Ascending aorta (tissue), 2 donors: ENCODE measurements at places on chromosomes 7 and 10. TPM values are rescaled to one million over a fixed set of nuclear protein-coding genes. Genes with fewer than 3 reads are reported as not detected.

DNA sequence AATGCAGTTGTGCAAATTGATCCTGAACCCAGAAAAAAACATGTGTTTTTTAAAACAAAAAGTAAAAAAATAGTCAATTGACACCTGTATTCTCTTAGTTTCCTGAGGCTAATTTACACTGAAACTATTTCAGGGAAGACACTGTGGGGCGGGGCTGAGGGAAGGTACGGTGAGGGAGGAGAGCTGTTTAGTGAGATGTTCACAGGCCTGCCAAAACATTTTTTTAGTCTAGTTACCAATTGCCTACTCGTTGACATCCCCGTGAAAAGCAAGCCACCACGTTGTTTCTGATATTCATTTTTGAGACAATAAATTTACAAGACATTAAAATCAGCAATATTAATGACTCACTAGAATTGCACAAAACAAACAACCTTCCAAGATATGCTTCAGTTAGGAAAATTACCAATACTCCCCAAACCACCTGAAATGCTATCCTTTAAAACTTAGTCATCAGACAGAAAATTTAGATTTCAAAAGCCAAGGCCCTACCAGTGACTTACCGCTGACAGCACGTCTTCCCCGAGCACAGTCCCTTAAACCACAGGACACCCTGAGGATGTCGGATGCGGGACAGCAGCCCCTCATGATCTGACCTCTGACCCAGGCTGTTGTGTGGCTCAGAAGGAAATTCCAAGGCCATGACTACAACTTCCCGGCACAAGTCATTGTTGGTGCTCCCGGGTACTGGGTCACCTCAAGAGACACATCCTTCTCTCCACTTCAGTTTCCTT, 279.2 kb downstream of the PRPF18 start:
- H3K27me3 ChIP-seq, result no peaks in the 10 kb centered on the region
- DNase-seq, result no peak
- peaks cover 9% of the 10 kb centered on the region for H3K4me1 ChIP-seq
- no peaks in the 10 kb centered on the region for H3K36me3 ChIP-seq

DNA sequence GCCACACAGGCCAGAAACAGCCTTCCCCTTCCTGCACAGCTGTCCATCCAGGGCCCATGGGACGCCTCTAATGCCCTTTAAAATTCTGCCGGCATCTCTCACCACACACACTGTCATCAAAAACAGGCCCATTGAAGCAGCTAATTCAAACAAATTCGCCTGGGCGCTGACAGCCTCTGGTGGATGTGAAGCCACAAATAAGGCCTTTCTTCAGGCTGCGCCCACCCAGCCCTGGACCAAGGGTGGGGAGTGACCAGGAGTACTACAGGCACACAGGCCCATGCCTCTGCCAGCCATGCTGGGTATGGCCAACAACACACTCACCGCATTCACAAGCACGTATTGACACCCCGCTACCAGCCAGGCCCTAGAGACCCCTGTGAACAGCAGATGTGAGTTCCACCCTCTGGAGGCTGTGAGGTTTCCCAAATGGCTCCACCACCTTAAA, 54.6 kb downstream of the SLIT1 start:
- no peaks in the 10 kb centered on the region for H3K4me1 ChIP-seq
- H3K36me3 ChIP-seq, result no peaks in the 10 kb centered on the region
- no peaks in the 10 kb centered on the region for H3K27me3 ChIP-seq
- H3K27ac ChIP-seq, result no peak overlapping the region

GRCh38 chr10:64174666-64175255, 653.6 kb downstream of the REEP3 start:
- H3K36me3 ChIP-seq, result no peaks in the 10 kb centered on the region
- no peak overlapping the region for H3K27ac ChIP-seq
- DNase-seq, result no peak
- no peak overlapping the region for H3K4me3 ChIP-seq

DNA sequence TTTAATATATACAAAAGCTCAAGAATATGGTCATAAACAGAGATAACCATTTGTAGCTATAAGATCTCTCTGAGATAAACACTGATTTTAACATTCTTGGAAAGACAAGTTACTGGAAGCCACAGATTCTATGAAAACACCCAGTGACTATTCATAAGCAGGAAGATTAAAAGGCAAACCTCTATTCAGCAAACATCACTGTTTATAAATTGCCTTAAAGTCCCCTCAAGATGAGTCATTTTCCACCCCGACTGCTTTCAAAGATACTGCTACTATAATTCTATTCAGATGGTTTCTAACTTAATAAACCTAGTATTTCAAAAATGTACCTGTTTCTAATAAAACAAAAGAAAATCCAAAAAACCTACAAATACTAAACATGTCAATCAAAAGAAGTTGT, 21.0 kb downstream of the TM9SF3 start:
- peaks cover 13% of the 10 kb centered on the region for H3K36me3 ChIP-seq
- no peaks in the 10 kb centered on the region for H3K27me3 ChIP-seq
- H3K4me3 ChIP-seq, result no peak overlapping the region
- H3K4me1 ChIP-seq, result no peaks in the 10 kb centered on the region
- no peak for DNase-seq

- H3K27ac ChIP-seq, result no peak overlapping the region
- H3K36me3 ChIP-seq, result no peaks in the 10 kb centered on the region
Observed at GRCh38 chr10:36476399-36476798, 649.0 kb upstream of the ANKRD30A start.

DNA sequence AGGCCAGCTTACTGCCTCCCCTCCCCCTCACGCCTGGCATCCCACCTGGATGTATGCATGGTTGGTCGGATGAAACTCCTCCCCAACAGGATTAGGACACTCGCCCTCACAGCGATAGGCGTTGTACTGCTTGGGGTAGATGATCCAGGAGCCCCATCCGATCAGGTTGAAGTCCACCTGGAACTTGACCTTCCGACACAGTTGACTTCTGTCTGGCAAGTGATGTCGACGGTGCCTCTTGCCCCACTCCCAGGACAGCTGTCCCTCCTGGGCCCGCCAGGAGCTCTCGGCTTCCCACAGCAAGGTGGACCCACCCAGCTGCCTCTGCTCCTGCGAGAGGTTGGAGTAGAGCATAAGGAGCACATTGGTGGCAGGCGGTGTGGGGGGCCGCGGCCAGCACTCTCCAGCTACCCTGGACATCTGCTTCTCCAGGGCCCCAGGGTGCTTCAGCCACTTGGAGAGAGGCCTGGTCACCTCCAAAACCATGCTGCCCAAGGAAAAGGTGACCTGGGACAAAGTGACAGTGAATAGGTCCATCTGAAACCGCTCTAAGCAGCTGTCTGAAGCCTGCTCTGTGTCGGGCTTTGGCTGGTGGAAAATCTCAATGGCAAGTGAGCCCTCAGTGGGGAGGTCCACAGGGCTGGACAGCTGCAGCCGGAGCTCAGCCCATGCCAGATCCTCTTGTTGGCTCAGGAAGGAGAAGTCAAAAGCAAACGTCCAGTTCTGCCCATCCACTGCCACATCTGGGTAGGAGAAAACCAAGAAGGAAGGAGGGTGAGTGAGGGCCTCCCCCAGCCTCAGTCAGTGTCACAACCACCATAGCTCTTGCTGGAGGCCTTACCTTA, 6.0 kb downstream of the NODAL start:
- no peak overlapping the region for H3K4me3 ChIP-seq
- peaks cover 2% of the 10 kb centered on the region for H3K36me3 ChIP-seq
- H3K27ac ChIP-seq, result no peak overlapping the region
- peaks cover 17% of the 10 kb centered on the region for H3K4me1 ChIP-seq
- H3K27me3 ChIP-seq, result peaks cover 6% of the 10 kb centered on the region

DNA sequence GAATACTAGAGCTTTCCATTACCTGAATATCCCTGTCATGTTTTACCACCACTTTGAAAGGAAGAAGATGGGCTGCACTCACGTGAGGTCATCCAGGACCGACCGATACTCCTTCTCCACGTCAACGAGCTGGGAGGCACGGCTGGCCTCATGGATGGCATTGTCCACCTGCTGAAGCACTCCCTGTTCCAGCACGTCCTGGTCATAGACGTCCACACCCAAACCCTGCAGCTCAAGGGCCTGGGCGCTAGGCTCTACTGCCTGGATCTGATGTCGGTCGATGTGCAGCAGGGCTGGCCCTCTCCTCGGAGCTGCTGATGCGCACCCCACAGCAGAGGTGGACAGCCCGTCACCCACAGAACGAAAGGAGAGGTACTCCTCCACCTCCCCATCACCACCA, 6.5 kb downstream of the ERCC6 start:
- no peaks in the 10 kb centered on the region for H3K27me3 ChIP-seq
- no peak overlapping the region for H3K4me3 ChIP-seq
- H3K36me3 ChIP-seq, result peaks cover 53% of the 10 kb centered on the region
- no peak for DNase-seq
- H3K4me1 ChIP-seq, result peaks cover 4% of the 10 kb centered on the region

- H3K36me3 ChIP-seq, result peaks cover 32% of the 10 kb centered on the region
- no peak overlapping the region for H3K27ac ChIP-seq
- no peaks in the 10 kb centered on the region for H3K27me3 ChIP-seq
- no peak for DNase-seq
- H3K4me1 ChIP-seq, result no peaks in the 10 kb centered on the region
Observed at GRCh38 chr7:98202367-98203195, 8.7 kb upstream of the BHLHA15 start.

- H3K27me3 ChIP-seq, result no peaks in the 10 kb centered on the region
- no peak overlapping the region for H3K27ac ChIP-seq
- peaks cover 3% of the 10 kb centered on the region for H3K4me1 ChIP-seq
- H3K36me3 ChIP-seq, result no peaks in the 10 kb centered on the region
- DNase-seq, result no peak
- H3K4me3 ChIP-seq, result no peak overlapping the region
Observed at GRCh38 chr7:42831006-42831717, 80.7 kb downstream of the C7orf25 start.

The IDI2 gene
- total RNA-seq, result not detected

The MYOZ1 gene
- total RNA-seq, result 8.5 TPM

The PIP gene
- not detected for total RNA-seq

The VPS26A gene
- total RNA-seq, result 26.0 TPM
